Right kidney (tissue), 9 donors: ENCODE measurements at places on chromosomes 4 and X.

DNA sequence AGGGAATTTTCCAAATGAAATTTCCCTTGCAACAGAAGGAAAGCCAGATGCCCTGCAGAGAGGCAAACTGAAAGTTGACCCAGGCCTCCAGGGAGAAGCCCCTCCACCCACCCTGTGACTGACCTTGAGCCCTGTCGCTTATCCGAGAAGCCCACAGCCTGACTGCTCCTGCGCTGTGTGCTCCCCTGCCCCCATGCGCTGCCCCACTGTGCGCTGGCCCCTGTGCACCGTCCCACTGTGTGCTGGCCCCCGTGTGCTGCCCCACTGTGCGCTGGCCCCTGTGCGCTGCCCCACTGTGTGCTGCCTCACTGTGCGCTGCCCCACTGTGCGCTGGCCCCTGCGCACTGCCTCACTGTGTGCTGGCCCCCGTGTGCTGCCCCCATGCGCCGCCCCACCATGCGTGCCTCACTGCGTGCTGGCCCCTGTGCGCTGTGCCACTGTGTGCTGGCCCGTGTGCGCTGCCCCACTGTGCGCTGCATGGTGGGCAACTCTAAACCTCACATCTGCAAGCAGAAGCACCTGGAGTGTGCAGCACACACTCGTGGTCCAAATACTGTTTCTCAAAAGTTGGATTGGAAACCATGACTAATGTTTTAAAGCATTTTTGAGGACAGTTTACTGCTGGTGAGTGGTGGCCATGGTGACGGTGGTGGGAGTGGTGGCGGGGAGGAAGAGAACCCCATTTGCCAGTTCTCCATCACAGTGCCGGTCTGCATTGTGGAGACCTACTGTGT, 8.3 kb upstream of the GRPEL1 start:
- DNase-seq = no peak

- DNase-seq = no peak
These were observed 205.3 kb upstream of the GEMIN8 start for GRCh38 chrX:14235004-14235403.

DNA sequence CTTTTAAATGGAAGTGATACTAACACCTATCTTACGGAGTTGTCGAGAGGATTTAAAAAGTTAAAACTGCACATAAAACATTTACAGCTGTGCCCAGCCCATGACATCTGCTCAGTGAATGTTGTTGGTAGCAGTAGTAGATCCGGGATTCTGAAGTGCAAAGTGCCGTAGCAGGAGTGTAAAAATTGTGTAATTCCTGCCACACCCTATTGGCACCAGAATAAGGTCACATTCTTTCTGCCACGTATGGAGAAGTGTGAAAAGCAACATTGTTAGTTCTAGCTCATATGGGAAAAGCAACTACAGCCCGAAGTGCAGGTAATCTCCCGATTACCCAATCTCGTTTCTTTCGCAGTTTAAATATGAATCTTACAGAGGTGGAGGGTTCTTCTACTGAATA, 31.2 kb downstream of the PRIMPOL start:
- DNase-seq = no peak

DNA sequence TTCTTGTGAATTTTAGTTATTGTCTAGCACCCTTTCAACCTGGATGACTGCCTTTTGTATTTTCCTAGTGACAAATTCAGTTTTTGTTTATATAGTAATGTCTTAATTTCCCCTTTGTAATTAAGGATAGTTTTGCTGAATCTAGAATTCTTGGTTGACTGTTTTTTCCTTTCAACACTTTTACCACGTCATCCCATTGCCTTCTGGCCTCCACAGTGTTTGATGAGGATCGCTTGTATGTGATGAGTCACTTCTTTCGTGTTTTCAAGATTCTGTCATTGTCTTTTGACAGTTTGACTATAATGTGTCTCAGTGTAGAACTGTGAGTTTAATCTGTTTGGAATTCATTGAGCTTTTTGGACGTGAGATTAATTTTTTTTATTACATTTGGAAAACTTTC, 30.1 kb downstream of the KDM6A start:
- DNase-seq = no peak

DNA sequence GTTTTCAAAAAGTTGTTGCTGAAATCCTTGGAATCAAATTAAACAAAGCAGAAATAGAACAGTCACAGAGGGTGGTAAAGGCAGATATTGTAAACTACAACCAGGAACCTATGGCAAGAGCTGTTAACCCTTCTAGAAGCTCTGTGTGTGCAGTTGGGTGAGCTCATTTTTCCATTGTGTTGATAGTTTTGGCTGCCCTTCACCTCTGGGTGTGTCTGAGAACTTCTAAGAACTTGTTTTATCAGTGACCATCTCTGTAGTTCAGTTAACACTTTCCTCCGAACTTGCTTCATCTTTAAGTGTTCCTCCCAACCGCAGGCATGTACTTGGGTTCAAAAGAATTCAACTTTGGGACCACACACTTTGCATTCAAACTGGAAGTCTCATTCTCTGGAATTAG, 32.7 kb downstream of the RBMX start:
- DNase-seq = no peak

DNA sequence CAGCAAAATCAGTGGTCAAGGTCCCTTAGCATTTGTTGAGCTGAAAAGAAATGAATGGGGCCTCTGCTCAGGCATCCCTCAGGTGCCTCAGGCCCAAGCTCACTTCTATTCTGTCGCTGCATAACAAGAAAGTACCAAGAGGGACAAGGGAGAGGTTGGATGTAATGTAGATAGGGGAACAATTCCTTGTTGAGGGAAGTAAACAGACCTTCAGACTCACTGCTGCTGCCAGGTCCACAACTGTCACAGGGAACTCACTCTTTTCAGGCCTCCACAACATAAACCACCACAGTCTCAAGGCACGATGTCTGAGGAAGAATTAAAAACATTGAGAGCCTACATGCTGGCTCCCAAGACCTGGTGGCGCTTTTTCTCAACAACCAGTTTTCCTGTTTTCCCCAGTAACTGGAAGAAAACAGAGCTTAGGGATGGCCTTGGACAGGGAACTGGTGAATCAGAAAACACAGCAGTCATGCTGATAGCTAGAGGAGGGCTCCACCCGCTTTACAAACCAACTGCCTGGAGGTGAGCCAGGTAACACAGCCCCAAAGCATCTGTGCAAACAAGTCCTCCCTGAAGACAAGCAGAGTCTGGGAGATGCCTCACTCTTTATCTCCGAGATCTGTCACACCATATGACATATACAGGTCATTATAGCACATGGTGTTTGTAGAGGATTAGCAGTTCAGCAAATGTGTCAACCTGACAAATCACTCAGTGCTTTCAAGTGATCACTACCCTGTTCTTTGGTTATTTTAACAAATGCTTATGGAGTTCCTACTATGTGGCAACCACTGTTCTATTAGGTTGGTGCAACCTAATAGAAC, 14.3 kb upstream of the AWAT1 start:
- DNase-seq = no peak

DNA sequence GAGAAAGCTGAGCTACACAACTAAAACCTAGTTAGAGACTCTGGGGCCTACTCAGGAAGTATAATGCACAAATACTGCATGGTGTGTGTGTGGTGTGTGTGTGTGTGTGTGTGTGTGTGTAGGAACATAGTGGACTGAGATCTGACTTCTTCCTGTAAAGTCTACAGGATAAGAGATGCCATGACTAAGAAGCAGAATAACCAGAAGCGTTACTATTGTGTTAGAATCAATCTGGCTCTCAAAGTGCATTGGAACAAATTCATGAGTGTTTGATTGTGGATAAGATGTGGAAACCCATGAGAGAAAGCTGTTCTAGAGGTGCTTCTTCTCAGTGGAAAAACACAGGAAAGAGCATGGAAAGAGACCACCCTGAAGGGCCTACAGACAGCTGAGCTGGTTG, 302.1 kb downstream of the INPP4B start:
- DNase-seq = no peak

DNA sequence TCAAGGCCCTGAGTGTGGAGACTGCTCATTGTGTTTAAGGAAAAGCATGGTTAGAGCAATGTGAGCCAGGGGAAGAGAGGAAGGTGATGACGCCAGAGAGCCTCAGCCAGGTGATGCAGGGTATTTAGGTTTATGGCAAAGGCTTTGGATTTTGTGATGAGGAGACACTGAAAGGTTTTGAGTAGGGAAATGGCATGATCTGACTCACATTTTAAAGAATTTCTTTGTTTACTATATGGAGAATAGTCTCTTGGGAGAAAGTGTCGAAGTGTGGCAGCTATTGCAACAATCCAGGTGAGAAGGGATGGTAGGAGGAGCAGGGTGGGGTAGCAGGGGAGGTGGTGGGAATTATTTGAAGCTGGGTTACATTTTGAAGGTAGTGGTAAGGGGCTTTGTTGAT, 293.4 kb upstream of the IGFBP7 start:
- no peak for DNase-seq

DNA sequence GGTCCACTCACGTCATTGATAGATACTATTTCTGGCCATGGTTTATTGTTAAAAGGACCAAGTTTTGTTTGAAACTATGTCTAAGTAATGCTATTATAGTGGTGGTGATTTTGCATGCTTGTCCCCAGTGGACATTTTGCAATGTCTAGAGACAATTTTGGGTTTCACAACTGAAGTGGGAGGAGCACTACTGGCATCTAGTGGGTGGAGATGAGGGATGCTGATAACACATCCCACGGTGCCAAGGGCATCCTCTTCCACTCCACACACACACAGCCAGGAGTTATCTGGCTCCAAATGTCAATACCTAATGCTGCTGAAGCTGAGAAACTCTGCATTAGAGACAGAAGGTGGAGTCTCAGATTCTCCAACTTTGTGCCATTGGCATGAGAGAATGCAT, 131.2 kb downstream of the FRMPD4 start:
- no peak for DNase-seq

- no peak for DNase-seq
These were observed 52.4 kb downstream of the DLG3 start for GRCh38 chrX:70497026-70497425.

DNA sequence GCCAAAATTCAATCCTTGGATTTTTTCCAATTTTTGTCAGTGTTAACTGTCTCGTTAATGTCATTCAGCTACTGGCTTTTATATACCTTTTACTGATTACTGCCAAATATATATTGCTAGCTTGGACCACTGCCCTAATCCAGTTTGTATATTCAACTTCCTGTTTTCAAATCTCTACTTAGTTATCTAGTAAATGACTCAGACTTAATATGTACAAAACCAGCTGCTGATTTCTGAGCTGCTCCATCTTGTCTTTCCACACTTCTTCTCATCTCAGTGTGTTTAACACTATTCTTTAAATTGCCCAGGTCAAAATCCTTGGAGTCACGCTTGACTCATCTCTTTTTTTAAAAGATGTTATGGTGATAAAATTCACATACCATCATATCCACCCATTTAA, 1196.7 kb downstream of the RAPGEF2 start:
- DNase-seq = no peak

- no peak for DNase-seq
These were observed 162.4 kb upstream of the GYPA start for GRCh38 chr4:144302704-144303536.

- no peak for DNase-seq
These were observed 1.2 kb downstream of the CXCL3 start for GRCh38 chr4:74037076-74037955.

DNA sequence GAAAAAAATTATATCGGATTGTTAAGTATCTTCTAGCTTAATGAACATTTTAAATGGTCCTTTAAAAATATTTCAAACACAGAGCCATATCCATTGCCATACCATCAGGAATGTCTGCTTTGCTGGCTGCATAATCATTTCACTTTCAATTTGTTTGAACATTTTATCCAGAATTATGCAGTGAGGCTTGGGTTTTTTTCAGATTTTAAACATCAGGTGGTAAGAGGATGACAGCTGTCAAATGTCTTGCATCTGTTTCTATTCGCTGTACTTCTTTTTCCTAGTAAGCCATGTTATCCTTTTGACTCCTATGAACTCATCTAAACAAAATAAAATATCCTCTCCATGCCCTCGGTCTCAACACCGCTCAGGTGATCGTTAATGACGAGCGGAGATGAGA, 802 bp downstream of the RFC1 start:
- no peak for DNase-seq

DNA sequence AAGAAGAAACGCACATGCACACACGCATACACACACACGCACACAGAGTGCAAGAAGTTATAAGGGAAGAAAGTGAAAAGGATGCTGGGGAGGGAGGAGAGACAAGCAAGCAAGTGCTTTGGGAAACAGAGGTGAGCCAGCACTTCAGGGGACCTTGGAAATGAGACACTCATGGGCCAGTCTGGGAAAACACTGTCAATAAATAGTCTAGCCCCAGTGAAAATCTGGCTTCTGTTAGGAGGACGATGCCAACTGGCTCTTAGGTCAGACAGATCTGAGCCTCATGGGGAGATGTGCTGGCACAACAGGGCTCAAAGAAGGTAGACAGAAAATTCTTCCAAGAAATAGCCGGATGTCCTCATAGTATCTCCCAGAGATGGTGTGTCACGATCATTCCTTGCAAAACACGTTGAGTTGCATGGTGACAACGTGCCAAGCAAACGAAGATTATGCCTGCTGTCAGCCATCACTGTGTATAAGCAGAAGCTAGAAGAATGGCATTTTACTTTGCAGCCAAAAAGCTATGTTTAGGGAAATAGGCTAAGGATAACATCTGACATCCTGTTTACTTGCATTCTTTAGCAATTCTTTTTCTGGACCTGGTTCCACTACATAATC, 557 bp upstream of the ARHGEF6 start:
- no peak for DNase-seq

DNA sequence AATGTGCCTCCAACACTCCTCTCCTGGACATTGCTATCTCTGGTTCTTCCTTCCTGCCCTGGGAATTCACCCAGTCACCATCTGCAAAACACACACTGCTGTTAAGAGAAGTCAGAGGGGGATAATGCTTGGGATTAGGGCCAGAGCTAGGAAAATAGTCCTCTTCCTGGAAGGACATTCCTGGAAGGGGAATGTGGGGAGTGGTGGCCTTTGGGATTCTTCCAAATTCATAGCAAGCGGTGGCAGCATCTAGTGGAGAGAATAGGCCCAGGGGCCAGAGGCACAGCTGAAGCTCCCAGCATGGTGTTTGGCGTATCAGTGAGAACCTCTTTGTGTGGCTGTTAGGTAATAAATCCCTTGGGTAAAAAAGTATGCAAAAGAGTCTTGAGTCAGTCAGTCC, 34.3 kb downstream of the SHROOM4 start:
- DNase-seq = no peak

DNA sequence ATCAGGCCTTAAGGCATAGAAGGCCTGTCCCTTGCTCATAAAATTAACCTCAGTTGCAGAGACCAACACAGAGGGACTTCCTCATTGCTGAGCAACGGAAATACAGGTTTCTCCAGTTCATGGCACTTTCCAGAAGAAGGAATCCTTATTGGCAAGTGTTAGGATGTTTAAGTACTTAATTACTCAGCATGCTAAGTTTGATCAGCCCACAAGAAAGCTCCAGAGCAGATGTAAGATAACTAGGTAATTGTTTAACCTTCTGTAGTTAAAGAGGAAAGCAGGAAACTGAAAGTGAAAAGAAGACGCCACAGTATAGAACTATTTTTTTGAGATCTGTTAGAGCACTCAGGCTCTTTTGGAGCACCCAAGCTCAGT, 33.5 kb downstream of the SMS start:
- no peak for DNase-seq

DNA sequence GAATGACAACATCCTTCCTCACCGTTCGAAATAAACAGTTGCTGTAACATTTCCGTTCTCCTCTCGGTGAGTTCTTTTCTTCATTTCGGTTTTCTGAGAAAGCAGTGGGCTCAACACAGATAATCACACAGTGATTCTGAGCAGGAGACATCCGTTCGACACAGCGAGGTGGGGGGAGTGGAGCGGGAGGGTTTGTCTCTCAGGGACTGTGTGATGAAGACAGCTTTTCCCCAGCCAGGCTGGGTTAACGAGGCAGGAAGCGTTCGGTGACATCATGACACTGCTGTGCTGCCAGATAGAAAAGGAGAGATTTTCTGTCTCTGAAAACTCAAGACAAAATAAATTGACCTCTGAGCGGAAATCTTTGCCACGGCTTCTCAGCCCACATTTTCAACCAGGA, 119.3 kb downstream of the CRLF2 start:
- no peak for DNase-seq
